ENCODE measurements at places on chromosomes 4 and X. TPM values are rescaled to one million over a fixed set of nuclear protein-coding genes. Genes with fewer than 3 reads are reported as not detected.

Gene SMIM10
- not detected for total RNA-seq

Gene MAGEA6
- total RNA-seq, result not detected

Gene USP27X
- total RNA-seq, result 6.5 TPM

DNA sequence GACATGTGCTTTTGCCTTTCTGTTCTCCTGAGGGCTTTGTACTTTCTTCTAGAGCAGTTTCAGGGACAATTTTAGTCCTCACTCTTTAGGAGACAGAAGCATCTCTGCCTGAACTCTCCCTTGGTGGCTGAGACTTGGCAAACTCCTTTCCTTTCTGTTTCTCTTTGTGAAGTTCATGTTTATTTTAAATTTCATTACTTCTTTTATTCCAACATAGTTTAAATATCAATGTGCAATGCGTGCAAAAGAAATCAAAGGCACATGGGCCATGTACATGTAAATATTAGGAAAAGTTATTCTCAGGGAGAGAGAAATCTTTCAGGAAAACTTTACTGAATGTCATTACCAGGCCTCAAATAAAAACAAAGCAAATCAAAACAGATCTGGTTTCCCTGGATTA lies 177.6 kb downstream of the RNF150 start:
- no peak for DNase-seq

Gene TMPRSS11F
- total RNA-seq, result not detected

GRCh38 chrX:112642349-112642748 lies 37.4 kb downstream of the LHFPL1 start:
- no peak for DNase-seq

- no peak for DNase-seq
Measured at GRCh38 chr4:57424232-57424897, 314.2 kb upstream of the IGFBP7 start.

Gene TLR10
- total RNA-seq, result 2.7 TPM

DNA sequence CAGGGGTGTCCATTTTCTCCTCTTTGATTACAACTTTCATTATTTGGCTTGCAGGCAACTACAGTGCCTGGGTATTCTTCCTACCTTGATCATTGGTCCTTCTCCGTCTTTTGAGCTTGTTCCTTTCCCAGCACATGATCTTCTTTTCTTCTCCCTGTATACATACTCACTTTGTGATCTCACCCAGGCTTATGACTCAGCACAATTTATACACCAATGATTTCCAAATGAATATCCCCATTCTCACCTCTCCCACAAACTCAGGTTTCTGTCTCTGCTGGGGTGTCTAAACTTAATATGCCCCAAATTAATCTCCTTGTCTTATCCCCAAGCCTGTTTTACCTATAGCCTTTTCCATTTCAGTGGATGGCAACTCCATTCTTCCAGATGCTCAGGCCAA lies 19.5 kb upstream of the C4orf54 start:
- no peak for DNase-seq

Gene LCORL
- total RNA-seq, result 16.9 TPM

GRCh38 chrX:119755981-119756533 lies 2.3 kb upstream of the SOWAHD start:
- peak; percentile 75 for DNase-seq

DNA sequence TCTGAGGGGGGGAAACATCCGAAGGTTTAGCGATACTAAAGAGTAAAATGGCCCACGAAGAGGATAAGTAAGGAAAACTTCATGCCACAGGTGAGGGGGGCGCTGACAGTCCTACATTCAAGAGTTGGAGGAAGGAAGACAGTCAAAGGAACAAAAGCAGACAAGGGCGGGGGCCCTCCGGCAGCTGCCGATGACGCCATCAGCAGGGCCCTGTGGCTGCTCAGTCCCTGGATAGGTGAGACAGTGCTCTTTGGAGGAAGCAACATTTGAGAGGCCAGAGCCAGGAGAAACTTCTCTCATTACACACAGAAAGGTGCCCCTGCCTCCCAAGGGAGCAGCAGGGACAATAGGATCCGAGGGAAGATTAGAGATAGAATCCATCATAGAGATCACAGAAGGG lies 41.5 kb downstream of the RAB40AL start:
- no peak for DNase-seq

GRCh38 chr4:122584519-122584918 lies 36.3 kb downstream of the IL21 start:
- no peak for DNase-seq

DNA sequence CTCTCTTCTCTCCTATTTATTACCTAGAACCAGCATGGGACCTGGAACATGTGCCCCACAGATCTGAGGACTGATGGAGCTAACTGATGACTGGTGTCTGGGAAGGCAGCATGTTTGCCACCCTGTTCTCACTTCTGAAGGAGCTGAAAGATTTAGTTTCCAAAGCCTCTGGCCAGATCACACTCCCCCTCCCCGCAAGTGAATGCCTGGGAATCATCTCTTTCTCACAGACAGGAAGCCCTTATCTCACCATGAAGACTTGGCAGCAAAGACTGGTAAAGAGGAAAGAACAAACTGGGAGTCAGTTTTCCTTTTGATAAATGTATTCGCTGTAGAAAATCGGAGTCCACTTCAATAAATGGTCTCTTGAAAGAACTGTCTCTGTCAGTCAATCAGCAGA lies 21.0 kb upstream of the PCYT1B start:
- no peak for DNase-seq

GRCh38 chrX:9298221-9298620 lies 166.6 kb upstream of the TBL1X start:
- no peak for DNase-seq

- DNase-seq, result no peak
Measured at GRCh38 chr4:110878956-110879355, 256.1 kb upstream of the PITX2 start.

DNA sequence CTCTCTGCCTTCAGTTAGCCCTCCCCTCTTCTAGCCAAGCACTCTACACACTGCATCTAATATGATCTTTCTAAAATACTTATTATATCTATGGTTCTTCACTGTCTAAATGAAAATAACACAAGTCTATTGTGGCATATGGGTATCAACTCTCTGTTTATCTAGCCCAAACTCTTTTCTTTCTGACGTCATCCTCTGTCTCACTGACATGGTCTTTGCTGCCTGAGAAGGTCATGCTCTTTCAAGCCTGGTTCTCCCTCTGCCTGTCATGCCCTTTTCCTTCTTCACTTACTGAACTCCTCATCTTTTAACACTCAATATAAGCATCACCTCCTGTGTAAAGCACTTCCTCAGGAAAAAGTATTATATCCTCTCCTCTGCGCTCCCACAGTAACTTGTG lies 672.2 kb upstream of the CT83 start:
- DNase-seq, result no peak

DNA sequence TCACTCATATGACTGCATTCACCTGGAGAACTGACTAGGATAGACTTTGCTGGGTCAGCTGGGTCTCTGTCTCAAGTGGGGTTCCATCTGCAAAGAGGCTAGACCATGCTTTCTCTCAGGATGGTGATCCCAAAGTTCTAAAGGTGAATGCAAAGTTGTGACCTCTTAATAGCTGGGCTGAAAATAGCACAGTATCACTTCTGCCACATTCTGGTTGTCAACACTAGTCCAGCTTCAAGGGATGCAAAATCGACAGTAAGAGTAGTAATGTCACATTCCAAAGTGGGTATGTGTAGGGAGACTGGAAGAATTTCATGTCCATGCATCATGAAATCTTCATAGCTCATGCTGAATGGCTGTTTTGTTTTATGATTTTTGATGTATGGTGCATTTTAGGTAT lies 414.6 kb downstream of the PCDH7 start:
- DNase-seq, result no peak

DNA sequence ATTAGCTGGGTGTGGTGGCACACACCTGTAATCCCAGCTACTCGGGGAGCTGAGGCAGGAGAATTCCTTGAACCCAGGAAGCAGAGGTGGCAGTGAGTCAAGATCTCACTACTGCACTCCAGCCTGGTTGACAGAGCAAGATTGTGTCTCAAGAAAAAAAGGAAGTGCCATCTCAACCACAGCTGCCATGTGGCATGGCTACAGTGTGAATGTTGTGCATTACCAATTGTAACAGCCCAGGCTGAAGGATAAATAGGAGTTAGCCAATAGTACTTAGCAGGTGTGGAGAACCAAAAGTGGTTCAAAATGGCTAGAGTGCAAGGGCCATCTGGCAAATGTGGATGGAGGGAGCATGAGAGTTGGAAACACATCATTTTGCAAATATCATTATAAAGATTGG lies 28.9 kb downstream of the SLC25A5 start:
- DNase-seq, result no peak

Gene SUPT20HL1
- total RNA-seq, result not detected

DNA sequence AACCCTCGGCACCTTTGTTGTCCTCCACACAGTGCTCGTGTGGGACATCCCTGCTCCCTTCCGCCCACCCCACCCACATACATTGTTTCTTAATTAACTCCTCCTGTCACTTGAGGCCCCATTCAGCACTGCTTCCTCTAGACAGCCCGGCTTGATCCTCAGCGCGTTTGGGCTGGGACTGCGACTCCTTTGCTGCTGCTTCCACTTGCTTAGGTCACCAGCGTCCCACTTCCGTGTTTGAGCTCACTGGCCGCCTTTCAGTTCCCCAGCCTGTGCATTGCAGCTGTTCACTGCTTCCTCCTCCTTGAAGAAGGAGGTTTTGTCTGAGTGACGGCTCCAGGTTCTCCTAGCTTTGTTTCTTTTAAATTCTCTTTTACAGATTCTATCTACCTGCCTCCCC lies 16.1 kb downstream of the RNF4 start:
- peak; percentile 64 for DNase-seq

DNA sequence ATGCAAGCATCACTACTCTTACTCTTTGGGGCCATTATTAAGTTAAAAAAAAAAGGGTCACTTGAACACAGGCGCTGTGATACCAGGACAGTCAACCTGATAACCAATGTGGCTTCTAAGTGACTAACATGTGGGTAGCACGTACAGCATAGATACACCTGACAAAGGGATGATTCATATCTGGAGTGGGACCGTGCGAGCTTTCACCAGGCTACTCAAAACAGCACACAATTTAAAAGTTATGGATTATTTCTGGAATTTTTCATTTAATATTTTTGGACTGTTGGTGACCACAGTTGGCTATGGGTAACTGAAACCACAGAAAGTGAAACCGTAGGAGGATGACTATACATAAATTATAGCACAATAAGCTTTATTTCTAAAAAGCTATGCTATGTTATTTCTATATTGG lies 113.8 kb upstream of the STIM2 start:
- no peak for DNase-seq

GRCh38 chrX:105869701-105870100 lies 47.4 kb downstream of the NRK start:
- DNase-seq, result no peak

GRCh38 chr4:116838609-116839008 lies 246.8 kb downstream of the TRAM1L1 start:
- DNase-seq, result no peak

DNA sequence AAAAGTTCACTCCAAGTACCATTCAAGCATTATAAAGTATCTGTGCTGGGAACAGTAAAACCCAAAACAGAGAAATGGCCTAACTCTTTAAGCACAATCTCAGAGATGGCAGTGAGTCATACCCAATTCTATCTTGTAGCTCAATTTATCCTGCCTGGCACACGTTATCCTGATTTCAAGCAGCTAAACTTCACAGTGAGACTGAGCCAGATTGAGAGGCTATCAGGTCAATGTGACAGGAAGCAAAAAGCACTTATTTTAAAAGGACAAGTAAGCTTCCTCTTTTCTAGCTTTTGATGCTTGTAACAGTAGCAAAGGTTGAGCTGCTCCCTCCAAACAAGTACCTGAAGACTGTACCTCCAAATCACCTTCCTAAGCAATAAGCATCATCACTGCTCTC lies 324.9 kb downstream of the NAF1 start:
- DNase-seq, result no peak

DNA sequence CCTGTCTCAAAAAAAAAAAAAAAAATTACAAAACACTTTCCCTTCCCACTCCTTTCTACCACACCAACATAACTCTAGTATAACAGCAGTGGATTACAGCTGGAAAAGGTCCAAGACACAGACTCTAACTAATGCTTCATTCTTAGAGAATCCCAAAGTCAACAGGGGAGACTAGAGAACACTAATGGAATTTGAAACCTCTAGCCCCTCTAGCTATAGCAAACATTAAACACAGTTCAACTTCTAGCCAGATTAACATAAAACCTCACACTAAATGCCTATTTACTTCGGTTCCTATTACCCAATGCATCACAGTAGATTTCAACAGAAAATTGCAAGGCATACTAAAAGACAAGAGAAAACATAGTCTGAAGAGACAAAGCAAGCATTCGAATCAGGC lies 10.5 kb upstream of the DHX15 start:
- no peak for DNase-seq

DNA sequence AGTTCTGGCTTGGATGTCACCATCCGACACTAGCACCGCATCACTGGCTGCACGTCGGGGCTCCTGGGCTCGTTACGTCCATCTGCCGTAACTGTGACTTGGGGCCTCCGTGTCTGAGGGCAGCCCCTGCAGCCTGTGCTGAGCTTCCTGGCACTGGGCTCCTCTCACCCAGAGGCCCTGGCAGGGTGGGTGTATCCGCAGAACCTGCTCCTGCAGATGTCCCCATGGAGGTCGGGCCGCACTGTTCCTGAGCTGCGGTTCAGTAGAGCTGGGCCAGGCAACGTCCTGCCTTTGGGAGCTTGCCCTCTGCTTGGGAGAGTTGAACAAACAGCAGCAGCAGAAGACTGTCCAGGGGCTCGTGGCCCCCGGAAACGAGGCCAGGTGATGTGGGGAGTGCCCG lies 71.4 kb downstream of the RGS12 start:
- DNase-seq, result no peak

Gene TMA16
- 20.0 TPM for total RNA-seq

DNA sequence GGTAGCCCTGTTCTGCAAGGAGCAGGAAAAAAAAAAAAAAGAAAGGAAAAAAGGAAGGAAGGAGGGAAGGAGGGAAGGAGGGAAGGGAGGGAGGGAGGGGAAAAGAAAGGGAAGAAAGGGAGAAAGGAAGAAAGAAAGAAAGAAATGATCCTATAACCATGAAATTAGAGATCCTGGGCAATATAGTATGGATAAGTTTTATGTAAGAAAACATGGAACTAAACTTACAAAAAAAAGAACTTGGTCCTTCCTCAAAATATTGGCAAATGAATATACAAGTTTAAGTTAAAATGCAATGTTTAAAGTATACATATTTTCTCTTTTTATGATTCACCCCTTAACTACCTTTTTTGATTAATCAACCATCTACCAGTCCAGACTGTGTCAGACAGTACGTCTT lies 18.9 kb downstream of the BBS7 start:
- DNase-seq, result no peak

Gene EXOSC9
- total RNA-seq, result 45.7 TPM

DNA sequence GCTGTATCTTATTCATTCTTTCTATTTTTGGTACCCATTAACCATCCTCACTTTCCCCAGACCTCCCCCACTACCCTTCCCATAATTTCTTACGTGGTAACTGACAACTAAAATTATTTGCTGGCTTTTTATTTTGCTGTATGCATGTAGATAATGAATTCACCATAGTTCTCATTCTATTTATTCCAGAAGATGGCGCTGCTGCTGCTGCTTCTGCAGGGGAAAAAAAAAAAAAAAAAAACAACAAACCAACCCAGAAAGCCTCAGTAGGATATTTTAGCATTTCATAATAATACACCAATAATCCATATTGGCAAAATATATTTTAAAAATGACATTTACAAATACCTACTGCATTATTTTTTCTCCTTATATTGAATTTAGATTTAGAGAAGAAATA lies 416.6 kb upstream of the MAGEB18 start:
- no peak for DNase-seq

Gene TCEAL6
- total RNA-seq, result not detected

GRCh38 chr4:172683021-172683420 lies 485.6 kb upstream of the GALNT7 start:
- no peak for DNase-seq

Data from naive thymus-derived CD8-positive, alpha-beta T cell (primary cell).